ENCODE measurements at places on chromosomes 4 and X.

GRCh38 chrX:124086411-124086810 is 124.9 kb downstream of the STAG2 start:
- H3K36me3 ChIP-seq: peaks cover 23% of the 10 kb centered on the region
- H3K4me3 ChIP-seq: no peak overlapping the region
- peaks cover 12% of the 10 kb centered on the region for H3K4me1 ChIP-seq

GRCh38 chr4:80336582-80336981 is 1.1 kb downstream of the CFAP299 start:
- H3K4me1 ChIP-seq: peaks cover 13% of the 10 kb centered on the region
- no peak overlapping the region for H3K27ac ChIP-seq
- H3K4me3 ChIP-seq: peak overlapping the region; percentile 86
- H3K27me3 ChIP-seq: peaks cover 2% of the 10 kb centered on the region

DNA sequence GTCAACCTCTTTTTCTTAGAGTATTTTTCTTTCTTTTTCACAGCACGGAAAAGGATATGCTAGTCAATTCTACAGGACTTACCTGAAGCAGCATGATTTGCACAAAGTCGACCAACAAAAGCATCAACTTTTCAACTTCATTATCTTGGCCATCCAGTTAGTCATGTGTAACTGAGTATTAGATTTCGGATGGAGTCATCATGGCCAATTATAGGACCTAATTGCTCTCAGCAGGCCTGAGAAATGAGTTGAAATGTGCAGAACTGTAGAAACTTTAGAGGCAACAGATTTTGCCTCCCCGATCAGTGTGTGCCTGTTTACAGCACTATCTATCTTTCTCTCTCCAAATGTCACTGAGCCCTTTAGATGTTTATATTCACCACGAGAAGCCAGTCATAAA is 41.0 kb downstream of the PCDH10 start:
- no peak overlapping the region for H3K4me3 ChIP-seq
- no peak for DNase-seq
- H3K36me3 ChIP-seq: no peaks in the 10 kb centered on the region
- no peaks in the 10 kb centered on the region for H3K4me1 ChIP-seq
- no peak overlapping the region for H3K27ac ChIP-seq

- H3K36me3 ChIP-seq: peaks cover 19% of the 10 kb centered on the region
- no peak for DNase-seq
- H3K4me1 ChIP-seq: no peaks in the 10 kb centered on the region
- no peak overlapping the region for H3K27ac ChIP-seq
Observed at GRCh38 chr4:77905651-77906263, 43.1 kb downstream of the MRPL1 start.

- DNase-seq: no peak
- no peak overlapping the region for H3K27ac ChIP-seq
- peaks cover 2% of the 10 kb centered on the region for H3K27me3 ChIP-seq
- no peak overlapping the region for H3K4me3 ChIP-seq
- H3K36me3 ChIP-seq: no peaks in the 10 kb centered on the region
Observed at GRCh38 chr4:54547299-54548097, 110.3 kb upstream of the KIT start.

- no peaks in the 10 kb centered on the region for H3K4me1 ChIP-seq
- DNase-seq: no peak
- H3K27me3 ChIP-seq: peaks cover 3% of the 10 kb centered on the region
- no peak overlapping the region for H3K4me3 ChIP-seq
Observed at GRCh38 chrX:25872786-25873185, 265.4 kb upstream of the MAGEB18 start.

- no peaks in the 10 kb centered on the region for H3K4me1 ChIP-seq
- peaks cover 4% of the 10 kb centered on the region for H3K27me3 ChIP-seq
- H3K4me3 ChIP-seq: no peak overlapping the region
- no peak for DNase-seq
Observed at GRCh38 chrX:15869695-15870094, 15.1 kb upstream of the AP1S2 start.

- H3K36me3 ChIP-seq: no peaks in the 10 kb centered on the region
- H3K4me3 ChIP-seq: peak overlapping the region; percentile 97
- H3K4me1 ChIP-seq: peaks cover 63% of the 10 kb centered on the region
Observed at GRCh38 chrX:78106651-78106986, 2.6 kb downstream of the PGK1 start.

DNA sequence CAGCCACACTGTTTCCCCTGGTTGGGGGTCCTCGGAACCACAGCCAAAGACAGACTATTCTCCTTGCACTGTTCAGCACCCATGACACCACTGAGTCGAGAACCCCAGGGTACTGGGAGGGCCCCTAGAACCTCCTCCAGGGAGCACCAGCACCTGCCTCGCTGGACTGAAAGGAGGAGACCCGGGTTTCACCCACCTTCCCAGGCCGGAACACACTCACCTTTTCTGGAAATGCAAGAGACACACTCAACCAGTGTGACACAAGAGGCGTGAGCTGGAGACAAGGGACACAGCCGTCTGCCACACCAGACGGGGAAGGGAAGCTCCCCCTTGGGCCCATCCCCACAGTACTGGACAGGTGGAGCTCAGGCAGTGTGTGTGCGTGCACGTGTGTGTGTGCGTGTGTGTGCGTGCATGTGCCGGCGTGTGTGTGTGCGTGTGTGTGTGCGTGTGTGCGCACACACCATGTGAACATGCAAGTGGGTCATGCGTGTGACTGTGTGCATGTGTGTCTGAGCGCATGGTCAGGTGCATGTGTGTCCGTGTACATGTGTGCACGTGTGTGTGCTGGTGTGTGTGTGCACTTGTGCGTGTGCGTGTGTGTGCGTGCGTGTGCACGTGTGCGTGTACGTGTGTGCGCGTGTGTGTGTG is 128.8 kb upstream of the NKX1-1 start:
- H3K36me3 ChIP-seq: no peaks in the 10 kb centered on the region
- H3K4me3 ChIP-seq: no peak overlapping the region
- no peak for DNase-seq
- no peak overlapping the region for H3K27ac ChIP-seq

DNA sequence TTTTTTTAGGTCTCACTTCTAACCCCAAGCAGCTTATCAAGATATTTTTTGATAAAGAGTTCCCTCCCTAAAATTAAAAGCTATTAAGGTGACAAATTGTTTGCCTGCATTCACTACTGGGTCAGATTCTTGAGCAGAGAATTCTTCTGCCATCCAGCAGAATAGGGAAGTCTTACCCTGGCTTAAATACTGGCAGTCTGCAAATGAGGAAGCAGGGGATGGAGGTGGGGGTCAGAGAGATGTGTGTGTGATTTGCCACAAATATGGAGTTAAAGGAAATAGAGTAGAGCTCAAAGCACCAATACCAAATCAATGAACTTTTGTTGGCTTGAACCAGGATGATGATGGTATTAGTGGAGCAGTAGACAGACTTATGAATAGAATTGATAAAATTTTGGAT is 122.2 kb downstream of the ANXA5 start:
- no peaks in the 10 kb centered on the region for H3K4me1 ChIP-seq
- DNase-seq: no peak
- H3K36me3 ChIP-seq: no peaks in the 10 kb centered on the region
- H3K27ac ChIP-seq: no peak overlapping the region
- H3K27me3 ChIP-seq: peaks cover 4% of the 10 kb centered on the region

DNA sequence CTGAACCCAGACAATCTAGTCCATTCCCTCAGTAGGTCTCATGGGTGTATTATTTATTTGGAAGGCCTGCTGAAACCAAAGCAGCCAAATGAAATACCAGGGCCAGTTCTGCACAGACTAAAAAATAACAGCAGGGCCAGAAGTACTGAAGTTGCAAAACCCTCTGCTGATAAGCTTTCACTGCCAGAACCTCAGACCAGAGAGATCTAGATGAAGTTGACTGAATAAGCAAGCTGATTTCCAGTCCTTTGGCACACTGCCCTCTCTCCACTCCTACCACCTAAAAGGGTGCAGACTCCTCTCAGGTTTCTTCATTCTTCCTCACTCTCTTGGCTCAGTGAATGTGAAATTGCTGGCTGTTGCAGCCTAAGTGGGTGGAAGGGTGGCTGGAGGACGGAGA is 276.7 kb upstream of the KLF3 start:
- DNase-seq: no peak
- H3K4me3 ChIP-seq: no peak overlapping the region
- peaks cover 12% of the 10 kb centered on the region for H3K36me3 ChIP-seq
- peaks cover 5% of the 10 kb centered on the region for H3K27me3 ChIP-seq
- no peaks in the 10 kb centered on the region for H3K4me1 ChIP-seq

DNA sequence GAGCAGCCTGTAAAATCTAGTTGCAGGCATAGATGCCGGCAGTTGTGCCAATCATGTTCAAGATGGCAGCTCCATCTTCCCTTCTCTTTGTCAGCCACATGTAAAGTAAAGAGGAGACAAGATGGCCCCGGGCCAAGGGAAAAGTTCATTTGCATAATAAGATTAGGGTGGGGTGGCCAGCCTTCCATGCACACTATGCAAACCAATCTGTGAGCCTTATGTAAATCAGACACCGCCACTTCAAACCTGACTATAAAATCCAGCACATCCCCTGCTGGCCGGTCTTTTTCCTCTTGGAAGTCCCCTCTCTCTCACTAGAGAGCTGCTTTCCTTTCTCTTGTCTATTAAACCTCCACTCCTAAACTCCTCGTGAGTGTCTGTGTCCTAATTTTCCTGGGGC is 78.9 kb upstream of the CBR4 start:
- H3K36me3 ChIP-seq: peaks cover 4% of the 10 kb centered on the region
- H3K27ac ChIP-seq: no peak overlapping the region
- H3K4me3 ChIP-seq: no peak overlapping the region
- no peaks in the 10 kb centered on the region for H3K27me3 ChIP-seq
- H3K4me1 ChIP-seq: no peaks in the 10 kb centered on the region
- no peak for DNase-seq

All from immature natural killer cell (primary cell).